ENCODE measurements at places on chromosomes 3 and 15.

- no peak for DNase-seq
These were observed 790 bp downstream of the LAMP3 start for GRCh38 chr3:183161552-183162336.

- DNase-seq: no peak
These were observed 72.6 kb upstream of the TNFSF10 start for GRCh38 chr3:172595664-172596393.

DNA sequence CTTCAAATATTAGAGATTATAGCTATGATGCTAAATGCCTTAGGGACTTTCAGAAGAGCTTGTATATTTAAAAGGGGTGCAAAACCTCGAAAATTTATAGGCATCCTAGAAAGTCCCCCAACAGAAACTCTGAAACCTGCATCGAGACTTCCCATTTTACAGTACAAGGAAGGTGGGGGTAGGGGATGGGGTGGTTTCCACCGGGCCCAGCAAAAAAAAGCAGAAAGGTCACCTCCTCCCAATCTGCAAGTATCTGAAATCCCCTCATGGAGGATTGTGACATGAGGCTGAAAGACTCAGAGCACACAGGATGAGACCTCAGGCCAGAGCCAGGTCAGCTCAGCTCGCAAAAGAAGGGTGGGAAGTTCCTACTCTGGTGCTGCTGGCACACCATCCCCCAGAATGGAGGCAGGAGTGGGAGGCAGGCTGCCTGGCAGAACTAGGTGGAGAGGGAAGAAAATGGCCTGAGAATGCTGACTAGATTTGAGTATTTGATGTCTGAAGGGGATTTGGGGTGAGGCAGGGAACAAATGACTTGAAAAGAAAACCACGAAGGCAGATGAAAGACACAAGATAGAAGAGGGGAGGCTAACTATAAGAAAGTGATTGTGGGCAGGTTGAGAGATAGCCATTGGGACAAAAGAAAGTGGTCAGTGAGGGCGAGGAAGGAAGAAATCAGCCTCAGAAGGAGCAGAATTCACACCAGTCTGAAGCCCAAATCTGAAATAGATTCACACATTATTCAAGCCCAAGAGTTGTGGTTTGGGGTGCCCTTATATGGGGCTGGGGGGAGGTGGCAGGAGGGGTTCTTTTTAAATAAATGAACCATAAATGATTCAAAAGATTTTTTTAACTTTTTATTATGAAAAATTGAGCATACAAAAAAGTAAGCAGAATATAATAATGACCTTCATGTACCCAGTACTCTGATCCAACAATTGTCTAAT lies 22.5 kb upstream of the TSC22D2 start:
- DNase-seq: no peak

- DNase-seq: no peak
These were observed 33.5 kb upstream of the MKRN3 start for GRCh38 chr15:23532024-23532423.

- DNase-seq: no peak
These were observed 741.2 kb downstream of the NR2F2 start for GRCh38 chr15:97071668-97072067.

DNA sequence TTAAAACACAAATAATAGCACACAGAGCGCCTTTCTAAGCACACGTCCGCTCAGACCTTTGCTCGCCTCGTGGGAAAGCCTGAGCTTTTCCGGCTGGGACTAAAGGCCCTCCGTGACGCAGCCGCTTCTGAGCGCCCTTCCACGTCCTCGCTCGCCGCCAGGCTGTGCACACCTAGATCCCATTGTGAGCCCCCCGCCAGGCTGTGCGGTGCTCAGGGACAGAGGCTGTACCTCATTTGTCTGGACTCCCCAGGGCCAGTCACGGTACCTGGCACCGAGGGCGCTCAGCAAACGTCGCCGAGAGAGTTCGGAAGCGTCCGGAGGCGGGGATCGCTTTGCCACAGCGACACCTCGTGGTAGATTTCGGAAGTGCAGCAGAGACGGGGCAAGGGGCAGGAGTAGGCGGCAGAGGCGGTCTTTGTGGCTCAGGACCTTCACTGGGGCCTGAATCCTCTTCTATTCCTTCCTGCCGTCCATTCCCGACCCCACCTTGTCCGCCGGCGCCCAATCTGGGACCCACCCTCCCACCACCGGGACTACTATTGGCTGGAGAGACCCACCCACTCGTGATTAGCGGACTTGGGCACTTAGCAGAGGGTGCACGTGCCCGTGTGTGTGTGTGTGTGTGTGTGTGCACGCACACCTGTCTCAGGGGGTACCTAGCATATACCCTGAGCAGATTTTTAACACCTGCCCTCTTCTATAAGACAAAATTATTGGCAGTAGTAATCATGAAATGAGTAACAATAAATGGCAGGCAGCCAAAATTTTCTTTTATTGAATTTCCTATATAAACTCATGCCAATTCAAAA lies 65.6 kb downstream of the RHCG start:
- DNase-seq: peak; percentile 92

DNA sequence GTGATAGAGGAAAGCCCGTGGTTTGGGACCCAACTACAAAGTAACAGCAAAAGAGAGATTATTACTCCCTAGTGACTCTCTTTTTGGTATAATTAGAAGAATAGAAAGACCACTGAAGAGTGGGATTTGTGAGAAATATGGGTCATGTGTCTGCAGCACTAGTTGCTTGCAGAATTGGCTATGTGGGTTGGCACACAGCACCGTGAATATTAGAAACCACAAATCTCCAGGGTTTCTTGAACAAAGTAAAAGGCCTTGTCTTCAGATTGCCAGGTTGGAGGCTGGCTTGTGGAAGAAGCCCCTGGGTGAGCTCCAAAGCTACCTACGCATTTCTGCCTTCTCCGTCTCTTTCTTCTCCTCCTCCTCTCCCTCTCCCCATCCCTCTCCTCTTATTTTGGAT lies 177.9 kb upstream of the ICE2 start:
- DNase-seq: no peak

DNA sequence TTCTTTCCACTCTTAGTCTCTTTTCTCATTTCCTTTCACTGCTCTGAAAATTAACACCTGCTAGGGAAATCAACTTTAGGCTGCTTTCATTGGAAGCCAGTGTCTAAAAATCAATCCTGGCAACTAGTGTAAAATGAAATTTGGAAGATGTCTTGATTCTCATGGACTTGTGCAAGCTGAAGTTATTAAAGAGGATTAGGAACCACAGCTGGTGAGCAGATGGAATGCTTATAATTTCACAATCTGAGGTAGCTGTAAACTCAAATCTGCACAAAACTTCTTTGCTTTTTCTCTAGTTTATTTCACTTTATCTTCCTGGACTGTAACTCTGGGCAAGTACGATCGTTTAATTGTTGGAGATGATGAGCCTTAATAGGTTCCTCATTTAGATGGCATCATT lies 175.6 kb downstream of the GHSR start:
- DNase-seq: no peak

DNA sequence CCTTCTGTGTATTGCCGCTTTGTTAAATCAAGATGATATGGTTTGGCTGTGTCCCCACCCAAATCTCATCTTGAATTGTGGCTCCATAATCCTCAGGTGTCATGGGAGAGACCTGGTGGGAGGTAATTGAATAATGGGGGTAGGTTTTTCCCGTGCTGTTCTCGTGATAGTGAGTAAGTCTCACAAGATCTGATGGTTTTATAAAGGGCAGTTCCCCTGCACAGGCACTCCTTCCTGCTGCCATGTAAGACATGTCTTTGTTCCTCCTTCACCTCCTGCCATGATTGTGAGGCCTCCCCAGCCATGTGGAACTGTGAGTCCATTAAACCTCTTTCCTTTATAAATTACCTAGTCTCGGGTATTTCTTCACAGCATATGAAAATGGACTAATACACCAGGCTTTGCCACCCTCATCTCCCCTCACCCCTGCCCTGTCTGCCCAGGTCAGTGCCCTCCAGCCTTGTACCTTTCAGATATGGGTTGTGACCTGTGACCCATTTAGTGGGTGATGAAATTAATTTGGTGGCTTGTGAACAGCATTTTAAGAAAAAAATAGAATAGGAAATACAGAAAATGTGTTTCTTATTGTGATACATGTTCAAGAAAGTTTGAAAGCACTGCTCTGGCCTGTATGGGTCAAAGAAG lies 56.1 kb upstream of the MCF2L2 start:
- DNase-seq: no peak

GRCh38 chr3:193240850-193241706 lies at the start of gene PLAAT1:
Gene PLAAT1, plus strand, starts transcription at chr3:193241222. Its CDS starts 14,429 bp downstream, at chr3:193255651.
- peak; percentile 80 for DNase-seq

DNA sequence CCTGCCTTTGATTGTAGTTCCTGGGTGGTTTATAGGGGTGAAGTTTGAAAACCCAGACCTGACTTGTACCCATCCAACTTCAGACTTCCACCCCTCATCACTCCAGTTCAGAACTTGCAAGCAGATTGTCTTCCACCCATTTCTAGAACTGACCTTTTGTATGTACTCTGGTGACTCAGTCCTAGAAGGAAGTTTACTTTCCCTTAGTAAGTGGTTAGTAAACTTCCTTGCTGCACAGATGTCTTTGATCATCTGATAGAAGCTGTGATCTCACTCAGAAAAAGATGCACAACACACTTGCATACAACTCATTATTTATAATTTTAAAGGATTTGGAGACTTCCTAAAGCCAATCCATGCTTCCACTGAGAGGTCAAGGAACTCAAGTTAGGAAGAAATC lies 368.0 kb downstream of the MFSD1 start:
- DNase-seq: no peak

DNA sequence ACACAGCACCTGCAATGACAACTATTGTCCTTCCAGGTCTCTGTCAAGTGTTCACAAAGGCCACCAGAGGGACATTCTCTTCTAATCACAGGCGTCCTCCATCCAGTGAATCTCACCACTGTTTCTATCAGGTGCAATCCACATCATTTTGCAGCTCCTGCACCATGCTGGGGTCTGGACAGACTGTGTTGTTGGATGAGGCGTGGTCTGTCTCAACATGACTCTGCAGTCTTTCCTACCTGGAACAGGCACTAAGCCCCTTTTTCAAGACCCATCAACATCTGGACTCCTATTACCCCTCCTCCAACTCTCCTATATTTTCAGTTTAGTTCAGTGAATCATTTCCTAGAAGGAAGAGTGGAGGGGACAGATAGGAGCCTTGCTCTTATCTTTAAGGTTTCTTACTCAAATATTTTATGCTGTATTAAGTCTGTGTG lies 31.5 kb upstream of the VEPH1 start:
- DNase-seq: no peak

- no peak for DNase-seq
These were observed 637.7 kb upstream of the TBL1XR1 start for GRCh38 chr3:177835008-177835407.

GRCh38 chr3:141257961-141258360 lies 26.3 kb downstream of the PXYLP1 start:
- DNase-seq: no peak

DNA sequence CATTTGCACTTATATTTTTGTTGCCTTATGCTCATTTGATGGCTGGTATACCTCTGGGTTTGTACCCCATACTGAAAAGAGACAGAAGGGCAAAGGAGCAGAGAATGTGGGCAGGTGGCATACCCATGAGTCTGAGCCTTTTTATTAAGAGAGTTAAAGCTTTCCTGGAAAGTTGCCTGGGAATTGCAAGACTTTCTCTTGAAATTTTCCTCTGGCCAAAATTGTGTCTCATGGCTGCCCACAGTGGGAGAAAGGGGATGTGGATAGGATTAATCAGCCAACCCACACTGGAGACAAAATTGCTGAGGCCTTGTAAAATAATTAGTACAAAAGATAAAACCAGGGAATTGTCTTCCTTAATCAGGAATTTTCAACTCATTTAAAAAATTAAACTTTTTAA lies 8.2 kb upstream of the NMD3 start:
- no peak for DNase-seq

DNA sequence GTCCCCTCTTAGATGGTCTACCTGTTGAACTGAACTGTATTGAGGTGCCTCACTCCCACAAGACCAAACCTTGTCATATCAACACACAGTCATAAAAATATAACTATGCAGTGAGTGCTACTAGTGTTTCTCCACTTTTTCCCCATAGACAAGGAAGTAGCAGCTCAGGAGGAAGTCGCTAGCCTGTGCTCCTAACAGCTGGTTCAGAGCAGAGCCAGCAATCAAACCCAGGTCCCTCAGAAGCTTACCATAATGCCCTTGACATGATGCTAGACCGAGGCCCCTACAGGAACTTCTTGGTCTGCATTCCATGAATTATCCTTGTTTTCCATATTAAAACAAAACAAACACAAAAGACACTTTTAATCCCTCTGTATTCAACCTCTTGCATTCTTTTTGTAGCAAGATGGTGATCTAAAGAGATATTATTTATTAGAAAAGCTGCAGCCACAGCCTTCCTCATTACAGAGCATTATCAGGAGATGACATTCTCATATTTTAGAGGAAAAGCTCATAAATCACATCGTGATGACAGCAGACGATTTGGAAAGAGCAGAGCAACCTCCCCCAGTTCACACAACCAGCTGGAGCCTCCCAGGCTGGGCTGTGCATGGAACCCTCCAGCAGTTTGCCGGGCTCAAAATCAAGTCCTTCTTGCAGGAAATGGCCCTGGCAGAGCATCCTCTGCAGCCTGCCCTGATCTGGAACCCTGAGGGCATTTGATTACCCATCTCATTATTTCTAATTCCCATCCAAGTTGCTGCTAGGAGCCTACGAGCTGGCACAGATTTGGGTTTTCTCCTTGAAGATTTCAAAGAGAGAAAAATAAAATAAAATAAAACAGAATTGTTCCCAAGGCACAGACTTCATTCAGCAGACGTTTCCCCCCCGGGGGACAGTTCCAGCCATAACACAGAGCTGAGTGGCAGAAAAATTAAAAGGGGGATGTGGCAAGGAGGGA lies 118.8 kb downstream of the SRGAP3 start:
- DNase-seq: no peak

GRCh38 chr3:104687362-104687761 lies 679.3 kb upstream of the ALCAM start:
- no peak for DNase-seq

GRCh38 chr3:133393204-133393603 lies 6.7 kb upstream of the BFSP2 start:
- DNase-seq: no peak

DNA sequence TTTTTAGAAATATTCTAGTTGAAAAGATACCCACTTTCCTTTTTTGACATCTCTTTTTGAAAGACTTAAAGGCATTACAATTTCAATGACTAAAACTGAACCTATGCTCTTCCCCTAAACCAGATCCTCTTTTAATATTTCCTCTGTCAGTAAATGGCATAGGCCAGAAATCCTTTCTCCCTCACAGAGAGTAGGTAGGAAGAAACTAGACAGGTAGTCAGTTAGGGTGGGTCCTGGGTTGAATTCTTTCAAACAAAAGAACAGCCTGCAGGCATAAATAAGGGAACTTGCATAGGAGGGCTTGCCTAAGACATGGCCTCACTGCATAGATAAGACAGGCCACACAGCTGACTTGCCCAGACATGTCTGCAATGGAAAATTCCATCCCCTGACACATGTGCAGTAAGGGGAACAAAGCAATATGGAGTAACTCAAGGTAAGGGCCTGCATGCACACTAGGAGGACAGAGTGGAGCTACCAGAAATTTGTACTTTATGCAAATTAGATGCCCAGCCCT lies 23.1 kb downstream of the PLSCR5 start:
- no peak for DNase-seq

GRCh38 chr3:10911350-10912002 lies 81.1 kb upstream of the SLC6A1 start:
- no peak for DNase-seq

- no peak for DNase-seq
These were observed 6.6 kb upstream of the ADGRG7 start for GRCh38 chr3:100602506-100603444.

- DNase-seq: no peak
These were observed 244.4 kb upstream of the TRIM42 start for GRCh38 chr3:140433431-140433830.
